Upper lobe of left lung (tissue), 6 donors: ENCODE measurements at places on chromosomes 2 and 18.
A peak's percentile ranks its signal among the peaks of the same experiment; 100 is the strongest.

- DNase-seq = no peak
Measured at GRCh38 chr2:214716811-214717560, 92.5 kb downstream of the BARD1 start.

DNA sequence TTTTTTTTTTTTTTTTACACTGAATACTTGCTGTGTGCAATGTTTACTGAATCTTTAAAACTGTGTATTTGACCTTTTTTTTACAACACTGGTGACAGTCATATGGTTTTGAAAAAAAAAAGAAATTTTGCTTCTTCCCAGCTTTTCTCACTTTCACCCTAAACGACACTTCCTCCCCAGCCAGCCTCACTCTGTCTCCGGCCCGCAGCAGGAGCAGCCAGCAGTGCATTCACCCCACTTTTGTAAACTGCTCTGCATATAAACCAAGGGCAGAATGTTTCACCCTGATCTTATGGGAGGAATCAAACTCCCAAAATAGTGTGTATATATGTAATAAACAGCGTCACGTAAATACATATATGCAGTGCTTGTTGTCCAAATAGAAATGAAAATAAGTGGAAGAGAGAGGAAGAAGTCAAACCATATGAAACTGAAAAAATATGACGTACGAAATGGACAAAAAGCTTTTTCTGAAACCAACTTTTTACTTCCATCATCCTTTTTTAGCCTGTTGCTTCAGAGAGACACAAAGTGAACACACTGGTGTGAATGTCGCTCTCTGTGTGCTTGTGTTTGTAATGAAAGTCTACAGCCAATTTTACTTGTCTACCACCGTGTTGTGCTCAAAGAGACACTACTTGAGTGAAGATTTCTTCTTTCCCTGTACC is 54.2 kb downstream of the ZCCHC2 start:
- DNase-seq = no peak

DNA sequence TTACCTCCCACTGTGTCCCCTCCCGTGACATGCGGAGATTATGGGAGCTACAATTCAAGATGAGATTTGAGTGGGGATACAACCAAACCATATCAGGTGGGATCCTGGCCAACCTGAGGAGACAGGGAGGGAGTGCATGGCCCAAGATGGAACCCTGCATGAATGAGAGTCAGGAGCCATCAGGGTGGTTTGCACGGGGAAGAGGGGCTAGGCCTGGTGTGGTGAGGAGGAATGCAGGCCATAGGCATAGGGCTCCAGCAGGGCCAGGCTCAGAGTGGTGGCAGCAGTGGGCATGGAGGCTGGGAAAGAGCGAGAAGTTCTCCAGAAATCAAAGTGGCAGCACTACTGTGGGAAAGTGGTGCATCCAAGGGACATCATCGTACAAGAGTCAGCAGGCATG is 74.0 kb upstream of the BCL2L11 start:
- DNase-seq = no peak

DNA sequence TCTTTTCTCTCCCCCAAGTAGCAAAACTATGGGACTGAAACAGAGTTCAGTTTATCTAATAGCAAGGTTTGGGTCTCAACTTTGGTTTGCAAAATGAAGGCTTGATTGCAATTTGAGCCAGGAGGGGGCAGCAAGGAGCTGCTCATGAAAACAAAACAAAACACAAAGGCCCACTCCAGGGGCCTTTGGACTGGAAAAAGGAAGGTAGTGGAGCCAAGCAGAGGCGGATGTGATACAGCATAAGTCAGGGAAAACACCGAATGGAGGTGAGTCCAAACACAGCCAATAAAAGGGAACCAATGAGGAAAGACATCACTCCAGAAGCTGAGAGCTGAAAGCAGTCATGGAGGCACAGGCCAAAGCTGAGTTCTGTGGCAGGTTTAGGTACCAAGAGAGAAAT is 799.7 kb upstream of the ACVR2A start:
- peak; percentile 44 for DNase-seq

GRCh38 chr2:177906041-177906718 is 166.4 kb downstream of the PDE11A start:
- DNase-seq = peak; percentile 47

GRCh38 chr2:33287507-33288005 is 188.9 kb upstream of the RASGRP3 start:
- DNase-seq = no peak

DNA sequence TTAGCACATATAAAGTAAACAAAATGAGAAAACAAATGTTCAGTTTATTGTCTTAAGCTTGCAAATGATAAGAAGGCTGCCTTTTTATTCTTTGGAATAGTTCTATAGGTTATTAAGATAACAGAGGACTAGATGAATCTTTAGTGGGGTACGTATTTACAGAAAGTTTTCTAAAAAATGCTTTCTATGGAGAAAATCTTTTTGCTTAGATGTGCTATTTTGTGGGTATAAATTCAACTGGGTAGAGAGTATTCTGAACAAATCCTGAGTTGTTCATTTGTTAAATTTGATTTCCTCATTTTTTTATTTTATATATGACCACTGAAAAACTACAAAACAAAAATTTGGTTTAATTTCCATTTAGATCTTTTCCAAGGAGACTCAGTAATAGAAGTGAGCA is 566.9 kb downstream of the PLCL1 start:
- no peak for DNase-seq

- peak; percentile 6 for DNase-seq
Measured at GRCh38 chr18:59395226-59396175, 36.4 kb upstream of the LMAN1 start.

GRCh38 chr2:221276033-221276432 is 296.1 kb downstream of the EPHA4 start:
- no peak for DNase-seq
